NCI-H446 (cell line): ENCODE measurements at places on chromosomes 16 and 17.

DNA sequence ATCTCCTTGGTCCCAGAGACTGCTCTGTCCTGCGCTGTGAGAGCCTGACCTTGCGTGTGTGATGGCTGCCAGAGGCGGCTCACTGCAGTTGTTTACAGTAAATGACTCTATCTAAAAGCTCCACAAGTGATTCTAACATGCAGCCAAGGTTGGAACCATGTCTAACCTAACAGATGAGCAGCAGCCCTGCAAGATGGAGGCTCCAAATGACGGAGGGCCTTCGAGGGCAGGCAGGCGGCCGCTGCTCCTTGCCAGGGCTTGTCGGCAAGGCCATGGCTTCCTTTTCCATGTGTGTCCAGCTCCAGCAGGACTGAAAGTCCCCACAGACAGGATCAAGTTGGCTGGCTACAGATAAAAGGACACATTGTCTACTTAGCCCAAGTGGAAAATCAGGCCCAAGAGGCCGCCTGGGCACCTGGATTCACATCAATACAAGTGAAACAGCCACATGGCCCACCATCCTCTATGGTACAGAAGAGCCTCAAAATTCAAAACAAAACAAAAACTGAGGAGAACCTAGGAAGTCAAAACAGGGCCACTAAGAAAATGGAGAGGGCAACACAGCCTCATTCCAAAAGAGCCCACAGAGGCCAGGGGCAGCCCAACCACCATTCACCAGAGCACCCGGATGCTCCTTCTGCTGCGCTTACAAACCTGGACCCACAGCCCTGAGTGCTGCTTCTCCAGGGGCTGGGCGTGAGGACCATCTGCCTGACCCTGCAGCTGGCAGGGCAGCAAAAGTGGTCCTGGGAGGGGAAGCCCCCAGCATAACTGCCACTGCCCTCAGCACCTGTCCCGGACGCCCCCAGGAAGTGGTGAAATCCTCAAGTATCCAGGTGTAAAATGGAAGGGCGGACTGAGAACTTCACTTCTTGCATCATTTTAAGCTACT lies 65.0 kb downstream of the AMFR start:
- DNase-seq: no peak

- DNase-seq: no peak
Measured at GRCh38 chr16:57527610-57528360, 8.6 kb downstream of the CCDC102A start.

DNA sequence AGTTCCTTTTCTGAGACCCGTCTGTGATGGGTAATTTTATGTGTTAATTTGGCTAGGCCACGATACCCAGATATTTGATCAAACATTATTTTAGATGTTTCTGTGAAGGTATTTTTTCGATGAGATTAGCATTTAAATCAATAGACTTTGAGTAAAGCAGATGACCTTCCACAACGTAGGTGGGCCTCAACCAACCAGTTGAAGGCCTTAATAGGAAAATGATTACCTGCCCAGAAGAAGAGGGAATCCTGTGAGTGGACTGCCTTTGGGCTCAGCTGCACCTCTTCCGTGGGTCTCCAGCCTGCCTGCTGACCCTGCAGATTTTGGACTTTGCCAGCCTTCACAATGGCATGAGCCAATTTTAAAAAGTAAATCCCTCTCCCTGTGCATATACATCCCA lies 61.6 kb upstream of the WSB1 start:
- DNase-seq: no peak

- peak; percentile 67 for DNase-seq
Measured at GRCh38 chr16:84186685-84187437, at the start of gene TAF1C. TSS of gene TAF1C (minus strand) at chr16:84187057. CDS start at chr16:84184988, 2,069 bp downstream.

DNA sequence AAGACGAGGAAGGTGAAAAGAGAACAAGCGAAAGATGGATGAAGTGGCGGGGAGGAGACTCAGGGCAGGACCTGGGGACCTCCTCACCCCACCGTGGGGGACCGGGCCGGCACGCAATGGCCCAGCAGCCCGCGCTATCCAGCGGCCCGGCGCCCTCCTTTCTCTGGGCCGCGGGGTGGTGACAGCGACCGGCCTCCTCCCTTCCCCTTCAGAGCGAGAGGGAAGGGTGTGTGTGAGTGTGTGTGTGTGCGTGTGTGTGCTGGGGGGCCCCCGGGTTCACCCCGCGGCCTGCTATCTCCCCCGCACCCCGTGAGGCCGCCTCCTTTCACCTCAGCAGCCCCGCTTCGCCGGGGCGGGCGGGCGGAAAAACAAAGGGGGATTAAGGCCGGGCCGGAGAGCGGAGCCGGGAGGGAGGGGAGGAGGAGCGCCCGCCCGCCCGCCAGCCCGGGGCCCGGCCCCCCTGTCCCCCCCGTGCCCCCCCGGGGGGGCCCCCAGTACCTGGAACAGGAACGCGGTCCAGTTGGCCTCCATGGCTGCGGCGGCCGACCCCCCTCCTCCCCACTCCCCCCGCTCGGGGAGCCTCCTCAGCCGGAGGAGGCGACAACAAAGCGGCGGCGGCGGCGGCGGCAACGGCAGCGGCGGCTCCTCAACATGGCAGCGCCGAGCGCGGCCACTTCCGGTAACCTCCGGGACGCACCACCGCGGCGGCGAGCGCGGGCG lies at the start of gene VEZF1:
TSS of gene VEZF1 (minus strand) at position 674 of the 720 bp plus-strand sequence. CDS start at position 531, 143 bp downstream.
- peak; percentile 30 for DNase-seq

DNA sequence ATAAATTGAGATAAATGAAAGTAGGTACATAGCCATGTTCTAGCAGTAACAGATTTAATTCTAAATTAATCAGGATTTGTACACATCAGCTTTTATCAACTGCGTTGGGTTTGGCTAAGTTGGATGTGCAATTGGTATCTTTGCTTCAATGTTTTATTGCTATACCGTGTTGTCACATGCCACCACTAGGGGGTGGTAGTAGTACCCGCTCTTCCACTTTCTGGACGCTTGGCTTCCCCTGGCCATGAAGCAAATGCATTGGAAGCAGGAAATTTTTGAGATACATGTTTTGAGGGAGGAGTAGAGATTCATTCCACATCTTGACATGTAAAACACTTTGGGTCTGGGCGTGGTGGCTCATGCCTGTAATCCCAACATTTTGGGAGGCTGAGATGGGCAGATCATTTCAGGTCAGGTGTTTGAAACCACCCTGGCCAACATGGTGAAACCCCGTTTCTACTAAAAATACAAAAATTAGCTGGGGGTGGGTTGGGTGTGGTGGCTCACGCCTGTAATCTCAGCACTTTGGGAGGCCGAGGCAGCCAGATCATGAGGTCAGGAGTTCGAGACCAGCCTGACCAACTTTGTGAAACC lies 58.6 kb downstream of the EMP2 start:
- peak; percentile 55 for DNase-seq

DNA sequence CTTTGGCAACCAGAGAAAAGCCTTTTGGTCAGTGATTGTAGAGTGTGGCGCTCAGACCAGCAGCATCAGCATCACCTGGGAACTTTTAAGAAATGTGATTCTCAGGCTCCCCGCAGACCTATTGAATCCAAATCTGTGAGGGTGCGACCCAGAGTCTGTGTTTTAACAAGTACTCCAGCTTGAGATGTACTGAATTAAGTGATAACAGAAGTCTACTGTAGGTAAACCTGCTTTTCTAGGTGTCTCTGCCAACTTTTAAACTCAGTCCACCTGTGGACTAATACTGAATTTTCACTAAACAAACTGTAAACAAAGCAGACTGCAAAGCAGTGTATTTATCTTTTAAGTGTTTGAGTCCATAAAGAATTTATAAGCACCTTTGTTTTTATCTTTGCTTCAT lies 43.6 kb downstream of the NUP93 start:
- DNase-seq: no peak

- peak; percentile 49 for DNase-seq
Measured at GRCh38 chr16:20866145-20866772, 33.9 kb downstream of the DCUN1D3 start.

- peak; percentile 19 for DNase-seq
Measured at GRCh38 chr16:154217-155030, 2.0 kb downstream of the HBZ start.

GRCh38 chr16:80230328-80231120 lies 310.3 kb upstream of the DYNLRB2 start:
- DNase-seq: no peak

DNA sequence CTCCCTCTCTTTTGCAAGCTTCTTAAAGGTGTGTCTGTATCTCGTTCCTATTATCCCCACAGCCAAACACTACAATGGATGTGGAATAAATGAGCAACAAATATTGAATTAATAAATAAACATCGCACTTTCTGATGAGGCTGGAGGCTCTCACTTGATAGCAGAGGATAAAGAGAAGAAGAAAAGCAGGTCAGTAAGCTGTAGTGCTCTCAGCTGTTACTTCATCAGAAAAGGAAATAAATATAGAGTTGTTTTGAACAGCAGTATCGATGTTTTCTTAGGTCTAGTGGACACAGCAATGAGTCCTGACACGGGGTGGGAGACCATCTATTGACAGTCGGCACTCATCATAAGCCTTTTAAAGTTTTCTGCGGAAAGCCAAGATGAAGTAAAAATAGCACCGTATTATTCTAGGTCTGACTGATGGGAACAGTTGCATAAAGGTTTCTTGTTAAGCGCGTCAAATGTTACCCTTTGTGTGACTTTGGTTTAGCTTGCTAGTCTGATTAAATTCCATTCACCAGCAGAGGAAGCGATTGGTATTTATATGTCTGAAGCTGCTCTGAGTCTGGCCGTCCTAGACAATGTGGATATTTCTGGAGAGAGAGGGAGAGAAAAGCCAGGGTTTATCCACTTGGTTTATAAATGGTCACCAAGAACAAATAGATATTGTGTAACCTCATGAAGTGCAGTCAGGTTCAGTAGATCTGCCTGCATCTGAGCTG lies 646.1 kb downstream of the CDH11 start:
- no peak for DNase-seq

DNA sequence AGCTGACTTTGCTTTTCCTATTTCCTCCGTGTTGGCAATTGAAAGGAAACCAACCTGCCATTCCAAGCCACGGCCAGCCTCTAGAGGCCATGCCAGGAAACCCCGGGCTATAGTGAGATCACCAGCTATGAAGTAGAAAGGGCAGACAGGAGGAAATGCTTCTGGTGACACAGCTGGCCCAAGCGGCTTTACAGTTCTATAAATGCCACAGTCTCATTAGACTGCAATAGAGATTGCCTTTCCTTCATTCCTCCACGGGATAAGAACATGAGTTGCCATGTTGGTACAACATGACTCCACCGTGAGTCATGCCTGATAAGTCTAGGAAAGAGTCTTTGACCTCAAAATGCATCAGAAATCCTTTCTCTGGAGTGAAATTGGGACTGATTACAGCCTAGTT lies 384.9 kb downstream of the GRIN2A start:
- DNase-seq: no peak

DNA sequence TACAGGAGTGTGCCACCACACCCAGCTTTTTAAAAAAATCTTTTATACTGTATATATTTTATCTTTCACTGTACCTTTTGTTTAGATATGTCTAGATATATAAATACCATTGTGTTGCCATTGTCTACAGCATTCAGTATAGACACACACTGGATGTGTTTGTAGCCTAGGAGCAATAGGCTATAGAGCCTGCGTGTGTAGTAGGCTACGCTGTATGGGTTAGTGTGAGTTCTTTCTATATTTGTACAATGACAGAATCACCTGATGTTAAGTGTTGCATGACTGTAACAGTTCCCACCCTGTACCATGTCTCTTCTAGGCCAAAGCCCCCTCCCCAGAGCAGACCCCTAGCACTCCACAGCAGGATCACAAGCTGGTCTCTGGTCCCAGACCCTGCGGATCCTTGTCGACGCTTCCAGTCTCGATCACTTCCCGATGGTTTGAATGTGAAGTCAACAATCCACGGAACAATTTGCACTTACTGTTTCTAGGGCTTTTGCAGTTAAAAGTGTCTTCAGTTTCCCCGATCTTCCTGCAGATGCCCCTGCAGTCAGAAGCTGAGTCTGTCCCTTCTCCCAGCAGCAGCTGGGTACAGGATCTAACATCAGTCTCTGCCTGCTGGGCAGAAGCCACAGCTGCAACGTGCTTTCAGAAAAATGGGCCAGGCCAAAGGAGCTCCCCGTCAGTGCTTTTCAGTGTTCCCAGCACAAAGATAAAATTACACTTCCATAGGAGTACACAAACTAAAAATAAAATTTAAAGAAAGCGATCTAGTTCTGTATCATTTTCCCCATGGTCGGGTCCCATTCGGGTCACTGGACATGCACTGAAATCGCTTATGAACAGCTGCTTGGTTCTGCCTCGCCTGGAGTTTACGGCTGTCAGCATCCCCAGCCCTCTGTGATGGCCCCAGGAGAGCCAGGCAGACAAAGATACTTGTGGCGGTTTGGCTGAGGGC lies 35.4 kb downstream of the ADAM11 start:
- DNase-seq: no peak

DNA sequence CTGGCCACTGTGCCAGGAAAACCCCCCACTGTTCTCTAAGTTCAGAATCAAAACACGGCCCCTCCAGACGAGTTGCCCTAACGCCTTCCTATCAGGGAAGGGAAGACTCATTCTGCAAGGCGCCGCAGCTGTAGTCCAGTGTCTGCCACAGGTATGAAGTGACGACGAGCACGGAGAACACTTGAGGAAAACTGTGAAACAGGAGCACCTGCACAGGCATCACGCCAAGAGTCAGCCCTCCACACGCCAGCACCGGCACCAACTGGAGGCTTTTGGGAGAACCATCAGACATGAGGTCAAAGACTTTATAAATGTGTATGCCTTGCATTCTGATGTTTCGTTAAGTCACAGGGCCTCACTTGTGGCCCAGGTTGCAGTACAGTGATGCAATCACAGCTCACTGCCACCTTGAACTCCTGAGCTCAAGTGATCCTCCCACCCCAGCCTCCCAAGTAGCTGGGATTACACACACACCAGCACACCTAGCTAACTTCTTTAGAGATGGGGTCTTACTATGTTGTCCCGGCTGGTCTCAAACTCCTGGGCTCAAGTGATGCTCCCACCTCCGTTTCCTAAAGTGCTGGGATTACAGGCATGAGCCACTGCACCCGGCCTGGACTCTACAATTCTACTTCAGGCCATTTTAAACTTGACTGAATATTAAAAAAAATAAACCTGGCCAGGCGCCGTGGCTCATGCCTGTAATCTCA lies 22.9 kb downstream of the KLHDC4 start:
- DNase-seq: no peak

DNA sequence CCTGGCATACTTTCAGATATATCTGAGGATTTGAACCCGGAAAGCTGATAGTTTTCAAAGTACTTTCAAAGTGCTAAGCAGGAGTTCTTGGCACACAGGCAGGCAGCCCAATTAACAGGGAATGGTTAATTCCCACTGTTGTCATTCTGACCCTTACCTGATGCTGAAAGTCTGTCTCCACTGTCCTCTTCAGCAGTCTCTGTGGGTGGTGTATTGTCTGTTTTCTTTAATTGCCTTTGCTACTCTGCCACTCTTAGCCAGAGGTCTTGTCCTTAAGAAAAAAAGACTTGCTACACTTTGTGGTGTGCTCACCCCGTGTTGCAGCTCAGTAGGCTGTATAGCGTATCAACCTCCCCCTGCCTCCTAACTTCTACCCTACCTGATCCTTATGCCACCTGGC lies 63.2 kb upstream of the SLC12A3 start:
- DNase-seq: no peak
